ENCODE measurements at places on chromosomes 13 and 19.

- DNase-seq, result no peak
Observed at GRCh38 chr13:21176982-21177284, 475 bp downstream of the MRPL57 start.

DNA sequence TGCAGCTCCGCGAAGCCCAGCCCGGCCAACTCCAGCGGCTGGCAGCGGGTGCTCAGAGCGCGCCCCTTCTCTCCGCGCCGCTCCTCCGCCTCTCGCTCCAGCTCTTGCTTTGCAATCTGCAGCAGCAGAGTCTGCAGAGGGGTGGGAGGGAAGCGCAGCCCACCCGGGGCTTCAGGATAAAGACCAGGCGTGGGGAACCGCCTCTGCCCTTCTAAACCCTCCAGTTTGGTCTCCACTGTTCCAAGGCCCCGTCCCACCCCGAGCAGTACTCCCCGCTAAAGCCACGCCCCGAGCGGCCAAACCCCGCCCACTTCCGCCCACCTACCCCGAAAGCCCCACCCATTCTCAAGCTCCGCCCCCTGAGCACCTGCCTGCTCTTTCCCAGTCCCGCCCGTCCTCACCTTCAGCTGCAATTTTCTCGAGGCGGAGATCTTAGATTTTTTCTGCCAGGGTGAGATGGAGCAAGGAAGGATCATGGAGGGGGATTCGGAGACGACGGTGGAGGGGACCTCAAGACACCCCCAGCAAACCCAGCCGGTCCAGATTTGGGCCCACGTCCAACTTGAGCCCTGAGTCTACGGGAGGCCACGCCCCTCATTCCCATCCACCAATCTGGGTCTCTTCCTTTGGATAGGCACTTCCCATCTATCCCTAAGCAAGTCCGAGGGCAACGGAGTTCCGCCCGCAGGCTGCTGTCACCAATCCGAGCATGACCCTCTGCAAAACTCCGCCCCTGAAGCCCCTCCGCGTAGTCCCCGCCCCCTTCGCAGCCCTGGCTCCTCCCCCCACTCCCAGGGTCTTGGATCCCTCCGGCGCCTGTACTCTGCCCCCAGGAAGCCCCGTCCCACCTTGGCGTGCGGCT lies 1.1 kb downstream of the TNNI3 start:
- no peak for DNase-seq

GRCh38 chr13:50071379-50071778 lies 56.1 kb downstream of the KCNRG start:
- no peak for DNase-seq

DNA sequence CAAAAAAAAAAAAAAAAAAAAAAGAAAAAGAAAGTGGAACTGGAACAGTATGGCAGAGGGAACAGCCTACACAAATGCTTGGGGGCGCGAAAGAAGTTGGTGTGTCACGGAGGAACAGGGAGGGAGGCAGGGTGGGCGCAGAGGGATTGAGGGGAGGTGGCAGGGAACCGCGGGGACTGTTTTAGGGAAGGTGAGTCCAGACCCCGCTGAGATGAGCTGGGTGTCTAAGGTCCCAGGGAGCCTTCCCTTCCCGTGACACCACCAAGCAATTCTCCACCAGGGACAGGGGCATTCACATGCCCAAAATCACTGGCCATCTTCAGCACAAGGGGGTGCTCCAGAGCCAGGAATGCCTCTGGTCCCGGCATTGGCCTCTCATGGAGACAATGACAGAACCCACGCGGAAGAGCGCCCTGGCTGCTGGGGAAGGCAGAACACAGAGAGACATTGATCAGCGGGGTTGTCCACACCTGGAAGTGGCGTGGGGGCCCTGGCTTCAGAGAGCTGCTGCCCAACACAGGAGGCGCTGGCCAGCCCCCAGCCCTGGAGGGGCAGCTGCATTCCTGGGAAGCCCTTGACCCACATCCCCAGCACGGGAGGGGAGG lies 6.9 kb downstream of the PEAK3 start:
- DNase-seq, result peak; percentile 44

DNA sequence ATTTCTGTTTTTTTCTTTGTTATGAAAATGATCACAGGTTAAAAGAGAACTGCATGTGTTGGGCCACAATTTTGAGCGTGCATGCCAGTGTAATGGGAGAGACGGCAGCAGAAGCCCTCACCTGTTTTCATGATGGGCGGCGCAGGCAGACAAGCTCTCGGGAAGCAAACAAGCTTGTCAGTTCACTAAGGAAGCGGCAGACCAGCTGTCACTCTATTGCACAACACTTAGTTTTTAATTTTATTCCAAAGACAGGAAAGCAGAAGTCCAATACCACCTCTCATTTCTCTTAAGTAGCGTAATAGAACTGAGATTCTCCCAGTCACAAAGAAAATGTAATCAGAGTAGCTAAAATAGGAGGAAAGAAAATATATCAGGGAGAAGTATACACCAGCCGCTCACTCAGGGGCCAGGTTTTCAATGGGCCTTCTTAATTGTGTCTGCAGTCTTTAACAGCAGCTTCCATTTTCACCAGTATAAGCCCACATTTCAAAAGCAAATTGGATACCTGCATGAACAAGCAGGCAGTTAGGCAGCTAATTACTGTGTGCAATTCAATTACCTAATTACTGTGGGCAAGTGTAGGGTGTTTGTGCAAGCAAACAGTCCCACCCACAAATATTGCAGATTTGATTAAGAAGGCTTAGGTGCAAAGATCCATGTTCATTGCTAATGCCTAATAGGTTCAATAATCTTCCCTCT lies 711.4 kb downstream of the DIAPH3 start:
- no peak for DNase-seq

DNA sequence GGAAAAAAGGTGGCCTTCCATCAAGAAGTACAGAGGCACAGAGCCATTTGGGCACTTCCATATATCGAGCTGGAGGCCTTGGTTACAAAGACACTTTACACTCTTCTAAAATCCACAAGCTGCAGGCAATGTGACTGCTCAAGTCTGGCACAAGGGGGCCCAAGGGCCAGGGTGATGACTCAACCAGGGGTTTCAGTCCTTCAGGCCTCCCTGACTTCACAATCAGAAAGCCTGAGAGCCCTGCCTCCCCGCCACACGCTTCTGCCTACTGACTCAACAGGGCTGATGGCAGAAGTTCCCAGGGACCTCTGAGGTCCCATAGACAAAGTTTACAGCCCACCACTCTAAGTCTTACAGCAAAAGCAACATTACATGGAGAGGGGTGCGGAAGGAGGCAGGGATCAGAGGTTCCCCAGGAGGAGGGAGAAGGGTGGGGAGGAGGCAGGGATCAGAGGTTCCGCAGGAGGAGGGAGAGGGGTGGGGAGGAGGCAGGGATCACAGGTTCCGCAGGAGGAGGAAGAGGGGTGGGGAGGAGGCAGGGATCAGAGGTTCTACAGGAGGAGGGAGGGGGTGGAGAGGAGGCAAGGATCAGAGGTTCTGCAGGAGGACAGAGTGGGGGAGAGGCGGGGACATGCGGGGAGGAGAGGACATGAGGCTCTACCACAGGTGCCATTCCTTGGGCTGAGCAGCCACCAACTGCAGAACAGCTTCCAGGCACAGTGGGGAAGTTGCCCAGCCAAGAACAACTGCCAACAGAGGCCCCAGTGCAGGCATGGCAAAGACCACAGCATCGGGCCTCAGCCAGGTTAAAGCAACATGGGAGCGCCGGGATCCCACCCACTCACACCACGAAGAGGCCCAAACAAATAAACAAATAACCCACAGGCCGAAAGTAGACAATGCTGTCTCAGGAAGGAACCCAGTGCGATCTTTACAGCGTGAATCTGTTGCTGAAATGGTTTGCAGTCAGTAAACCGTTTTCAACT lies 52.0 kb downstream of the SLC7A1 start:
- DNase-seq, result peak; percentile 39

- DNase-seq, result no peak
Observed at GRCh38 chr19:33731881-33732280, 64.8 kb upstream of the KCTD15 start.
